ENCODE measurements at places on chromosomes 1 and 21.

DNA sequence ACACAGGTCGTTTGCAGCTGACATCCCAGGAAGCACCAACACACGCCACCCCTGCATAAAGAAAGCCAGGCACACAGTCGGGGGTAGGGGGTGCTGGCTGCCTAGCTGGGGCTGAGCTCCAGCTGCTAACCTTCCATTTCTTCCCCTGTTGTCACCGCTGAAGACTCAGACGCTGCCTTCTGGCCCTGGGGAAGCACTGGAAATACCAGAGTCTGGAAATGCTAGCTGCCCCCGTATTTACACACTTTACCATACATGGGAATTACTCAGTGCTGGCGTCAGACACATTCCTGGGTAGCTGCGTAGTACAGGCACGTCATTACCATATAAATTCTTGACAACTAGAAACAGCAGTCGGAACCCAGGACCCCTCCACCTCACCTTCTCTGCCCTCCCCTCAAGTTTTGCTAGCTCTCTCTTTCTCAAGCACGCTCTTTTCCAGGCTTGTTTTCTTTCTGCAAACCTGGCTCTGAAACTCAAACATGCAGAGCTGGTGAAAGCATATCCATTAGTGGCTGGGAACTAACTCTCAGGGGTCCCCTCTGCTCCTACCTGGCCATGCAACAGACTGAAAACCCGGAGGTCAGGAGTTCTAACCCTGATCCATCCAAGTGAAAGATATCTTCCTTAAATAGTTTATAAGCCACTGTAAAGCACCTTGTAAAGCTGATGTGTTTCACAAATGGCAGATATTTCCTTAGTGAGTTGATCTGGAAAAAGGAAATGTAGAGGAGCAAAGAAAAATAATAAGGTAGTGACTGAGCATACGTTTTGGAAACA is 3.3 kb downstream of the CSRP1 start:
- DNase-seq = peak; percentile 85

GRCh38 chr1:179805291-179806195 is 62.5 kb downstream of the FAM163A start:
- DNase-seq = no peak

DNA sequence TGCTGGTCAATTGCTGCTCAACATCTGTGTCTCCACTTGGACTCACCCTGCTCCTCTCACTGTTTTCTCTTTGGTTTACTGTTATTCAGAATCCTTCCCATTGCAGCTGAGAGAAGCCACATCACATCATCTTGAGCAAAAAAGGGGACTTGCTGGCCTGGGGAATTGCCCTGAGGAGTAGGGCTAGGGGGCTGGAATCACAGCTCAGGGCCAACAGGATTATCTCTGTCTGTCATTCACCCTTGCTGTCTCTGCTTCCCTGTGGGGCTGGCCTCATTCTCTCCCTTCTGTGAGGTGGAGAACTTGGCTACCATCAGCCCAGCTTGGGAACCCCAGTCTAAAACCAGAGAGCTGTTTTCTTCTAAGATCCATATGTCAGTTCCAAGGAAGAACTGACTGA is 140.7 kb upstream of the WNT4 start:
- no peak for DNase-seq

GRCh38 chr1:228180271-228180958 is 14.8 kb downstream of the IBA57 start:
- no peak for DNase-seq

- no peak for DNase-seq
Measured at GRCh38 chr1:18297896-18298648, 182.7 kb upstream of the KLHDC7A start.

- no peak for DNase-seq
Measured at GRCh38 chr1:89429062-89429461, 65.2 kb downstream of the GBP6 start.

DNA sequence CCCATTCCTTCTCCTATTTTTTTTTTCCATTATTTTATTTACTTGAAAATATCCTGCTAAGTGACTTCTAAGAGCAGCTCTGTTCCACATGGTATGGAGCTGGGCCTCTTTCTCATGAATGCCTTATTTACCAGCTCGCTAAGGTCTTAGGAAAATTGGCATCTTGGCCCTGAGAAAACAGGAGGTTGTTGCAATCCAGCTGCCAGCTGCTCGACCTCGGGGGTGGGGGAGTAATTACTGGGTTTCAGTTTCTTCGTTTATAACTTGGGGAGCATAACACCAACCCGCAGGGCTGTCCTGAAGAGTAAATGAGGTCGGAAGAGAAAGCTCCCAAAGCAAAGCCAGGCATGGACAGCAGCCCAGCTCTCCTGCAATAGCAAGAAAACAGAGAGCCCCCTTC is 176.3 kb downstream of the AJAP1 start:
- no peak for DNase-seq

- no peak for DNase-seq
Measured at GRCh38 chr1:48017716-48018115, 20.5 kb upstream of the TRABD2B start.

- DNase-seq = no peak
Measured at GRCh38 chr1:62232871-62233278, 38.2 kb downstream of the L1TD1 start.

DNA sequence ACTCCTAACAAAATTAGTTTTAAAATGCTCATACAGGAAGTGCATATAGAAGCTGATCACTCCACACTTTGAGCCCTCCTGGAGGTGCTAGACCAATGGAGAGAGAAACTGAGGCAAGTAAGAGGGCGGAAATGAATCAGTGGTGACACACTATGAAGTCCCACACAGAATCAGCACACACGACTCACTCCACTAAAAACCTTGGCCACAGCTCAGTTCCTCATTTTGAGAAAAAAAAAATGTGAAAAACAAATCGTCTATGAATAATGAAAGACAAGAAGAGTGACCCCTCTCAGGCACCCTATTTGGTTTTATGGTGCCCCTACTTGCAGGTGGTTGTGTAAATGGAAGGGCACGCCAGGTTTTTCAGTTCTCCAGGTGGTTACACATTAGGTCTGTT is 675.1 kb upstream of the BRINP3 start:
- DNase-seq = no peak

DNA sequence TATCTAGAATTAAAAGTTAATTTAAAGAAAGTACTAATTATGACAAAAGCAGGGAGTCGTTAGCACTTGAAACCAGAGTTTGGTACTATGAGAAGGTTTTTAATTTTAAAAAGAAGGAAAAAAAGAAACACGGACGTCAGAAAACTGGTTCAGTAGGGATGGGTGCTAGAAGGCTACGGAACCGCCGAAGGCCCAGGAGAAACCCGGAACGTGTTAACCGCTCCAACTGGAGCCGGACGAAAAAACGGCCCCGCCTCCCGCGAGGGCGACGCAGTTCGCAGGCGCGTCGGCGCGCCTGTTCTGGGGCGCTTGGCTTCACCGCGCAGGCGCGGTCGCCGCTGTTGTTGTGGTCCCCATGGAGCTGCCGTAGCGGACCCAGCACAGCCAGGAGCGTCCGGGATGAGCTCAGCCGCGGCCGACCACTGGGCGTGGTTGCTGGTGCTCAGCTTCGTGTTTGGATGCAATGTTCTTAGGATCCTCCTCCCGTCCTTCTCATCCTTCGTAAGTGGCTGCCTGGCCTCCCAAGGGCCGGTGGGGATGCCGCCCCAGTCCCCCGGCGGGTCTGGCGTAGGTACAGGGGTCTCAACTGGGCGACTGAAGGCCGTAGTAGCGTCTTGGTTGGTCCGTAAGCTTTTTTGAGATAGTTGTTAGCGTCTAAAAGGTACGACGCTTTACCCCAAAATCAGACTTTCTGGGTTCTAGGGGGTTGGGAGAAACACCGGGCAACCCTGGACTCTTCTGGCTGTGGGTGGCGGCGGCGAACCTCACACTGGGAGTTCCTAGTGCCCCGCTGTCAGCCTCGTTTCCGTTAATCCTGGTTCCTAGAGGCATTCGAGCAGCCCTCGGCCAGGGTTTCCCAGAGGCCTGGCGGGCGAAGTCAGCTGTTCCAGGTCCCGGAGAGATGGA is 31.4 kb upstream of the HMGN1 start:
- no peak for DNase-seq

DNA sequence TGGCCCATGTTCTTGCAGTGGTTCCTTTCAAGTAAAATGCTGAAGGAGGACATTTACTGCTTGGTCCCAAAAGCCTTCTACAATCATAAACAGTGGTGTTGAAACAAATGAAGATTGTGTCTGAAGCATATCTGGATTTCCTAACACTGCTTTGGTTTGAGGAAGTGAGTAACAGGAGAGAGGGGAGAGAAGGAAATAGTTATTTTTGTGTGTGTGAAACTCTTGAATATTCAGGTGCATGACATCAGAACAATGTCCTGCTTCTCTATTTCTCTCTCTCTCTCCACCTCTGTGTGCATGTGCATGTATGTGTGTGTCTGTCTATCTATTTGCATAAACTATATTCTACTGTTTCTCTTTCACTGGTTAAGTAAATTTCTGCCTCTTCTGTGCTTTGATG is 61.4 kb upstream of the TNFSF18 start:
- no peak for DNase-seq

- no peak for DNase-seq
Measured at GRCh38 chr1:51986718-51987117, 3.8 kb downstream of the RAB3B start.

- no peak for DNase-seq
Measured at GRCh38 chr21:38821959-38822682, 16.4 kb downstream of the ETS2 start.

GRCh38 chr1:9293533-9294404 is 1.1 kb downstream of the SPSB1 start:
- no peak for DNase-seq

DNA sequence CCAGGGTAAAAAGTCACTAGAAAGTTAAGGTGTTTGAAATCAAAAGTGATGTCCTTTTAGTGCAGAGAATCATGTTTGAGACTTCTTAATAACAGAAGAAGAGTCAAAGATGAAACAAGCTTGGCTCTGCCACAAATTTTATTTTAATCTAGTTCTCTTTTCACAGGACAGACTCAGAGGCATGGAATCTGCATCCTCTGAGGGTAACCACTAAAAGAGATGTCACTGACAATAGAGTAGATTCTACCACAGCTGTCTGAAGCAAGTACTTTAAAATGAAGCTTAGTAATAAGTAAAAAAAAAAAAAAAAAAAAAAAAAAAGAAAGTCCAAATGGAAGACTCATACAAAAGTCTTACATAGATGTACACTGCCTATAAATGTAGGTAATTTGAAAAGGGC is 519.7 kb upstream of the PRMT6 start:
- DNase-seq = no peak
